ENCODE measurements at places on chromosomes 1 and 21.
A peak's percentile ranks its signal among the peaks of the same experiment; 100 is the strongest.

- no peak for DNase-seq
Measured at GRCh38 chr1:204041232-204041767, 31.6 kb upstream of the SOX13 start.

DNA sequence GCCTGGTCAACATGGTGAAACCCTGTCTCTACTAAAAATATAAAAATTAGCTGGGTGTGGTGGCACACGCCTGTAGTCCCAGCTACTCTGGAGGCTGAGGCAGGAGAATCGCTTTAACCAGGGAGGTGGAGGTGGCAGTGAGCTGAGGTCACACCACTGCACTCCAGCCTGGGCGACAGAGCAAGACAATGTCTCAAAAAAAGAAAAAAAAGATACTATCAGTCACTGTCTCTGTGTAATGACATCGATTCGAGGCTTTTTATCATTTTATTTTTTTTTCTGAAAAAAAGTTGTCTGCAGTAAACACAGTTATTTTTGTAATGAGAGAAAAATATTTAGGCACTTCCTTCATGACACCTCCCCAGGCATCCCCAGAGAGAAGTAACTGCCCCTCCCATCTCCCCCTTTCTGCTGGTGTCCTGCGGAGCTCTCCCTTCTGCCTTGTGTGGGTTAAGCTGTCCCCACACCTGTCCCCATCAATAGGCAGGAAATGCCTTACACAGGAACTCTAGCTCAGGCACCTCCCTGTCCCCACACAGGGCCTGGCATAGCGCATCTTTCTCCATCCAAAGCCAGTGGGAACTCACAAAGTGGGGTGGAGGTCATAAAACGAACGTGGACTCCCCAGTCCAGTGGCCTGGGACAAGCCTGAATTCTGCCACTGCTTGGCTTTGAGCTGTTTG, 132.0 kb downstream of the SYF2 start:
- DNase-seq, result no peak

DNA sequence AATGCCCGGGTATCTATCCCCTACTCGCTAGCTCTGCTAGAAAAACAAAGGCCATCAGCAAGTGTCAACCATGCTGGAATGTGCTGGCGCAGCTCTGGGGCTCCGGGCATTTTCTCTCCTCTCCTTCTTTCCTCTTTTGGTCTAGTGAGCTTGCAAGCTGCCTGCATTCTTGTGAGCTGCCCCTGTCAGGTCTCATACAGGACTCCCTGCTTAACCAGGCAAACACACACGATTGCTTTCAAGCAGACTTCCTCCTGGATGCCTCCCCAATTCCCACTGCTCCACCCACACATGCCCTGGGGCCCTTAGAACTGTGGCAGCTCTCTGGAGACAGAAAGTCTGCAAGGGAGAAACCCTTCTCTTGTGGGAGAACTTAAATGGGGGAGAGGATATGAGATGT, 35.7 kb upstream of the SUCO start:
- DNase-seq, result no peak

- DNase-seq, result no peak
Measured at GRCh38 chr1:187870552-187870951, 1041.8 kb downstream of the PLA2G4A start.

DNA sequence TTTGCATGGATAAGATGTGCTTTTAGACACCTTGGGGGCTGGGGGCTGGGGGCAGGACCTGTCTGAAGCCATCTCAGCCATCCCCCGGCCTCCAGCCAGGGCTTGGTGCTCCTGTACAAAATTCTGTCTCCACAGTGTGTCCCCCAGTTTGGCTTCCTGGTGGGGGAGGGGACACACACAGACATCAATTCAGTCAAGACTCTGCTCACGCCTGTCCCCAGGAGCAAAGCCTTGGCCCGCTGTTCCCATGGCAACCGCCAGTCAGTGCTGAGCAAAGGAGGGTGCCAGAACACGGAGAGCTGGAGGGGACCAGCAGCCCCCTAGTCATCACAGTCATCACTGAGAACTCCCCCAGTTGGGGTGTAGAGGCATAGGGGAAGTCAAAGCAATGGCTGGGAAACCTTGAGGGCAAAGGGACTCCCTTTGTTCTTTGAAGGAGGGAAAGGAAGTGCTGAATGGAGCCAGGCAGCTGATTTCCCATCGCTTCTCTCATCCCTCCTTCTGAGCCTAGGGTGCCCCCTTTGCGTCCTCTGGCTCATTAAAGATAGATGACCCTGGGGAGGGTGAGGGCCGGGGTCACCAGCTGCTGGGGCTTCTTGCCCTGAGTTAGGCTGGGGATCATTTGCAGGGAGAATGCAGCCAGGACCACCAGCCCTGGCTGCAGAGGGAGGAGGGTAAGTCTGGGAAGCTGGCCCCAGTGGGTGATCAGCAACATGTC, 134.9 kb upstream of the IPO9 start:
- DNase-seq, result no peak

DNA sequence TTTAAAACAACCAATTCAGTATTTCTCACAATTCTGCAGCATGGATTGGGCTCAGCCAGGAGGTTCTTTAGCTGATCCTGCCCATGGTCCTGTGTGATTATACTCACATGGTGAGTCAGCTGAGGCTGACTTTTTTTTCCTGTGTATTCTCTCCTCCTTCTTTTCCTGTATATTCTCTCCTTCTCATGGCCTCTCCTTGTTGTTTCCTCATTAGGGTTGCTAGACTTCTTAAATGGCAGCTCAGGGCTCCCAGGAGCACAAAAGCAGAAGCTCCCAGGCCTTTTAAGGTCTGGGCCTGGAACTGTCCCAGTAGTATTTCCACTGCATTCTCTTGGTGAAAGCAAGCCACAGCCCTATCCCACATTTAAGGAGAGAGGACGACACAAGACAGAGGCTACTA, 26.8 kb downstream of the VANGL1 start:
- DNase-seq, result no peak

DNA sequence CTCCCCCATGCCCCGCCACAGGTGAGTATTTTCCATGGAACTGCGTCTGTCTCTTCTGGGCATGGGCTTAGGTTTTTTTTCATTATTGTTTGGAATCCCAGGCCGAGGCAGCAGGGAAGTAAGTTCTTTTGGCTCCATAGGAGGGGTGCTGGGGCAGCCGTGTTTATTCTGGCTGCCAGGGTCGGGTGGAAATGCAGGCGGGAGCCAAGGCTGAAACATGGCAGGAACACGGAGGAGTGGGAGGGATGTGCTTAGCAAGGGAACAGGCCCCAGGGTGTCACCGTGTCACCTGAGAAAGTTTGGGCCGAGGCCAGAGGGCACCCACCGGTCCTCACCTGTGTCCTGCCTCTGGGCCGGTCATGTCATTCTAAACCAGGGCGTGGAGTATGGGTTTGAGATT, 4.5 kb upstream of the DHRS3 start:
- no peak for DNase-seq

DNA sequence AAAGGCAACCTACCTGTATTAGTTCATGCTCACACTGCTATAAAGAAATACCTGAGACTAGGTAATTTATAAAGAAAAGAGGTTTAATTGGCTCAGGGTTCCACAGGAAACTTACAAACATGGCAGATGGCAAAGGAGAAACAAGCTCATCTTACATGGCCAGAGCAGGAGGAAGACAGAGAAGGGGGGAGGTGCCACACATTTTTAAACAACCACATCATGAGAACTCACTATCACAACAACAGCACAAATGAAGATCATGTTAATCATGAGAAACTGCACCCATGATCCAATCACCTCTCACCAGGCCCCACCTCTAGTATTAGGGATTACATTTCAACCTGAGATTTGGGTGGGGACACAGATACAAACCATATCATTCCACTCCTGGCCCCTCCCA, 90.6 kb upstream of the KCTD3 start:
- DNase-seq, result no peak

DNA sequence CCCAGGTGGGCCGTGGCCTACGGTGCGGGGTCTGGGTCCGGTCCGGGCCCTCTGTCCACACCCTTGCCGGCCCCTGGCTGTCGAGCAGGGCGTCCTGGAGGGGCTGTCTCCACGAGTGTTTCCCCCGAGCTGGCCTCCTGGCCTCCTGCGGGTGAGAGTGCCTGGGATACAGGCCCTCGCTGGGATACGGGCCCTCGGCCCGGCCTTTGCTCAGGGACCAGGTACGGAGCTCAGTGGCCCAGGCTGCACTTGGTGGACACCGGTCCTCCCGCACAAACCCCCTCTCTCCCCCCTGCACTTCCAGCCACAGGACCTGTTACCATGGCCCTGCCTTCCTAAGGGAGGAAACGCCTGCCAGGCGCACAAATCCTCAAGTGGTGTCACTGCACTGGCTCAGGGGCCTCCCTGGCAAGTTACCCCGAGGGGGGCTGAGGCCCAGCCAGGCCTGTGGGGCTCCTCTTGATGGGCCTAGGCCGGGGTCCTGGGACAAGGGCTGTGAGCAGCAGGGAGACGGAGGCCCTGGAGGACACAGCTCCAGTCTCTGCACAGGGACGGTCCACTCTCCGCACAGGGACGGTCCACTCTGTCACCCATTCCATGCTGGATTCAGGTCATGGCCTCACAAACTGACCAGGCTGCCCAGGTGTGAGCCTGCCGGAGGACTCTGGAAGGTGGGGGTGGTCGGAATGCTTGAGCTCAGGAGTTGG, 18.2 kb upstream of the RNF223 start:
- no peak for DNase-seq

DNA sequence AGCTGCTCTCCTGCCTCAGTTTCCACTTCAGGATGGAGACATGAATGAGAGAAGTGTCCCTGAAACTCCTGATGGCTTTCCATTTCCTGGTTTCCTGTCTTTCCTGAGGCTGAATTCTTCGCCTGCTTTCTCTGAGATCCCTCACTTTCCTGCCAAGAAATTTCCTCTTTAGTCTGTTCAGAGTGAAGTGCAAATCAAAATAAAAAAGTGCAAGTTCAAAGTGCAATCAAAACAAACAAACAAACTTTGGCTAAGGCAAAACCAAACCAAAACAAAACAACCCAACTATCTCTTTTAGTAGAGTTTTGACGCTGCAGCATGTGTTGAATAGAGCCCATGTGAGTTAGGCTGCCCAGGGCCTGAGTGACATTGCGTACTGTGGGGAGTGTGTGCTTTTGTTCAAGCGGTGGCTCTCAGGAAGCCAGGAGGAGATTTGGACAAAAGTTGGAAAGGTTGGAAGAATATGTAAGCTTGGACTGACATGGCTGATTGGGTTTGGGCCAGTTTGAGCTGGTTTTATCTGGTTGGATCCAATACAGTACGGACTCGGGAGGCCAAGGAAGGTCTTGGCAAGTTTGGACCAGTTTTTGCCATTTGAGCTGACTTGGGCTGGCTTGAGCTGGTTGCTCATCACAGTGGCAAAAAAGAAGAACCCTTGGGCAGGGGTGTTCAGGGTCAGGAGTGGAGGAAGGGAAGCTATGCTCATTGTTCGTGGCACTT, 61.1 kb upstream of the TINAGL1 start:
- no peak for DNase-seq

DNA sequence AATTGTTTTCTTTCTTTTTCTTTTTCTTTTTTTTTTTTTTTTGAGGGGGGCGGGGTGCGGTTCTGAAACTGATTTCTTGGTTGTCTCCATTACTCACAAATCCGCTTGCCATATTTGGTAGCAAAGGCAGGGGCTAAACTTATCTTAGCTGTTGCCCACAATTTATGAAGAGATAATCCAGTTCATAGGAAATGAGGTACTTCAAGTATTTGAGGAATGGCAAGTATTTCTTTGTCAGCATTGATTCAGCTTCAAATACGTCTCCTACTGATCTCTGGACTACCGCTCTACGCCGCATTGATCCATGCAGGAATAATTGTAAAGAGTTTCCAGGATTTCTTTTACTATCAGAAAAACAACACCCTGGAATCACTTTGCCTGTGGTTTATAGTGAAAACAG, 289.2 kb upstream of the DPYD start:
- no peak for DNase-seq

GRCh38 chr1:6546326-6546725, 8.0 kb downstream of the NOL9 start:
- DNase-seq, result no peak

DNA sequence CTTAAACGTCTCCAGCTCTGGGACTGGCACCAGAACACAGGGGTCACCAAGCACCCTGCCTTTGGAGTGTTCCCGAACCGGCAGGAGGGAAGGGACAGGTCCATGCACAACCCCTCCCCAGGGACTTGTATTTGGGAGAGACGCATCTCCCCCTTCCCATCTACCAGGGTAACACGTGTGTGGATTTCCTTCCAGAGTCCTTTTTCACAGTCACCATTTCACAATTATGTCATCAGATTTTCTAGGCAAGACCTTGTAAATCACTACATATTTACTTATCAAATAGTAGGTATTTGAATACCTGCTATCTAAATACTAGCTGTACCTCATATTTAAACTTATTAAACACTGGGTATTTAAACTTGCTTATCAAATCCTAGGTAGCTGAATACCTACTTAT, 57.4 kb upstream of the AJAP1 start:
- peak; percentile 85 for DNase-seq

- DNase-seq, result no peak
Measured at GRCh38 chr1:229023651-229024300, 247.1 kb upstream of the RAB4A start.

- DNase-seq, result no peak
Measured at GRCh38 chr1:156194300-156194652, 372 bp downstream of the SLC25A44 start.

DNA sequence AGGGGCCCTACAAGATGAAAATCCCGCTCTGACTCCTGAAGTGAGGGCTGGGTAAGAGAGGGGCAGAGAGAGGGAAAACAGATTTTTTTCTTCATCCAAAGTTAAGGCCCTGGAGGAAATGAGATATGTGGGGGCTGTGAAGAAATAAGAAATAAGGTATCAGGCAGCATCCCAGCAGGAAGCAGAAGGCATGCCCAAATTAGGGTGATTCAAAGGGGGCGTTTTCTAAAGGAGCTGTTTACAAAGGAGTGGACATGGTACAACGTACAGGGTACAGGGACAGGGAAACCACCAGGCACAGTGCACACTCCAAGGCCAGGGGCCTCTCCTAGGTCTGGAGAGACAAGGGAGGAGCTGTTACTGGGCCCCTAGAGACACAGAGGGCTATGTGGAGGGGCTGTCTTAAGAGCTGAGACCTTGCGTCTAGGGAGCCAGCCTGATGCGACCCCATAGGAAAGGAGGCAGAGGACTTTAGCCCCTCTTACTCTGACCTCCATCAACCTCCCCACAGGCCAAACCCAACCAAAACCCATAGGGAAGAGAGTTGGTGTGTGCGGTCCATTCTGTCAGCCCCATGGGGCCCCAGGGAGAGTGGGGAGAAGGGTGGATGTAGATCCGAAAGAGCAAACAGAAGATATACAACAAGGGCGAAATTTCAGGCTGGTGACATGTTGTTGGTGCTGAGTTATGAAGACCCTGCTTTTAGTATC, 38.6 kb downstream of the STYXL2 start:
- no peak for DNase-seq

- DNase-seq, result peak; percentile 72
Measured at GRCh38 chr1:155125946-155126555, 1.6 kb upstream of the EFNA1 start.

DNA sequence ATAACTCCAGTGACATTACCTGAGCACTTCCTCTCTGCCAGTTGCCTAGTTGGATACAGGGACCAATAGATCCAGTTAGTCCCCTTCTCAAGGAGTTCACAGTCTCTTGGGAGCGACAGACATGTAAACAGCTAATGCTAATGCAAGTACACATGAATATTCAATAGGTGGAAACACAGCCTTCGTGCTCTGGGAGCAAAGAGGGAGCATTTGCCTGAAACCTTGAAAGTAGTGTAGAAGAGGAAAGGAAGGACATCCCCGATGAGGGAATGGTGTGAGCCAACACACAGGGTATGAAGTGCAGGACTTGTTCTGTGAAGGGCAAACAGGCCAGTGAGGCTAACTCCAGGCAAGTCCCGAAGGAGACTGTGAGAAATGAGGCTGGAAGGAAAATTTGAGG, 3.8 kb upstream of the TMEM222 start:
- no peak for DNase-seq

- no peak for DNase-seq
Measured at GRCh38 chr1:54255026-54255702, 55.2 kb downstream of the MRPL37 start.

Measured in LNCaP clone FGC (cell line).